Stimulated activated CD4-positive, alpha-beta T cell treated with anti-CD3 and anti-CD28 coated beads, TNF-alpha, amount 100 ng/mL, for 24 hours (primary cell): ENCODE measurements at places on chromosomes 6 and 20.

DNA sequence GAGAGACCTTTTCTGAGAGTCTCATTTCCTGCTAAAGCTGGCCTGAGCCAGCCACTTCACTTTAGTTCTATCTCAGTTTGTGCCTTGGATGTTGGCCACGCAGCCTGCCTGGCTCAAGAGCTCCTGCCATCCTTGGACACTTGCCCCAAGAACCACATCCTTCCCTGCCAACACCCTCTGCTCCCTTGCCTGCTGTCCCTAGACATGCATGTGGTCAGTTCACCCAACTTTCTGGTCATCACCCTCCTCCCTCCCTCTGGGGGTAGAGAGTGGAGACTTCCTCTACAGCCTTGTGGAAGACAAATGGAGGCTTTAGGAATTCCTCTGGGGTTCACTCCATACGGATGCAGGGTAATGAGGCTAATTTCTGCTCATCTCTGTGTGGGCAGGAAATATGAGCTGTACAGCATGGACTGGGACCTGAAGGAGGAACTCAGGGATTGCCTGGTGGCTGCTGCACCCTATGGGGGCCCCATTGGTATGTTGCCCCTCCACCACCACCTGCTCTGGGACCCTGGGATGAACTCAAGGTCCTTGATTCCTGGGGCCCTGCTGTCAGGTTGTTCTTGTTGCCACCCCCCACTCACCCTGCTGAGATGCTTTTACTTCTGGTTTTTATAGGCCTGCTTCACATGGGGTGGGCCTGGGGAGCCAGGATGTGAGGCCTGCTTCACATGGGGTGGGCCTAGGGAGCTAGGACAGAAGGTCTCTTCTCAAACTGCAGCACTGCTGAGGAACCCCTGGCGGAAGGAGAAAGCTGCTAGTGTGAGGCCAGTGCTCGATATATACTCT, 13.8 kb upstream of the PTPRA start:
- DNase-seq, result no peak

DNA sequence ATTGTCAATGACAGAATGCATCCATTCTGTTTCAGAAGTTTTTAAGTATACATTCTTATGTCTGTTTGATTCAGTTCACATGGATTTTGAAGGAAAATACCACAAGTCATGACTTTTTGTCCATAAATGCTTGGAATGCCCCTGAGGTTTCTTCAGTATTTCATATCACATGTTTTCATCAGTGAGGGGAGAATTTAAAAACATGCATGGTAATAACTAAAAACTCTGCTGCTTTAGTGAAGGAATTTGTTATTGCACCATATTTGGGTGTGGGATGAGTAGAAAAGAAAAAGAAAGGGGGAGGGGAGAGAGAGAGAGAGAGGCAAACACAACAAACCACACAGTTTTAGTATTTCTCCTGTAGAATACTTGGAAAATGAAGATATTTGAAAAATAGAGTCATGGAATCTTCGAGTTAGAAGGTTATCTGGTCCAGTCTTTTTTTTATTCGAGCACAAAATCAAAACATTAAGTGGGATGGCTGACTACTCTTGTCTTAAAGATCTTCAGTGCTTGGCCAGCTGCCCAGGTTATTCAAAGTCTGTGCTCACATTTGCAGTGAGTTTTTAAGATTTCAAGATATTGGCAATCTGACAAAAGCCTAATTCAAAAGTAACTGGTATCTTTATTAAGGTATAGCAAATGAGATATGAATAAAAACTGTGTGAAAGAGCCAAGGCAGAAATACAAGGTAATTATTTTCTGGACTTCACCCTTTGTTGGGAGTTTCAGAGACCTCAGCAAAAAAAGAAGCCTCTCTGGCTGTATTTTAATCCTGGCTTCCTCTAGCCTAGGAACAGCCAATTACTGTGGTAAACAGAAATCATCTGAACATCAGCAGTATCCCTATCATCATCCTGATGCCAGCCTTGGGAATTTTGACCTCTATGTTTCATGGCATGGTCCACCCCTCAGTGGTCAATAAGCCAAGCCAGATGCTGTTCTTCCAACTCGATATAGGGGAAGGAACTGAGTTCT, 687.9 kb upstream of the CITED2 start:
- no peak for DNase-seq

GRCh38 chr6:11785415-11785773, 6.8 kb upstream of the ADTRP start:
- peak; percentile 14 for DNase-seq

DNA sequence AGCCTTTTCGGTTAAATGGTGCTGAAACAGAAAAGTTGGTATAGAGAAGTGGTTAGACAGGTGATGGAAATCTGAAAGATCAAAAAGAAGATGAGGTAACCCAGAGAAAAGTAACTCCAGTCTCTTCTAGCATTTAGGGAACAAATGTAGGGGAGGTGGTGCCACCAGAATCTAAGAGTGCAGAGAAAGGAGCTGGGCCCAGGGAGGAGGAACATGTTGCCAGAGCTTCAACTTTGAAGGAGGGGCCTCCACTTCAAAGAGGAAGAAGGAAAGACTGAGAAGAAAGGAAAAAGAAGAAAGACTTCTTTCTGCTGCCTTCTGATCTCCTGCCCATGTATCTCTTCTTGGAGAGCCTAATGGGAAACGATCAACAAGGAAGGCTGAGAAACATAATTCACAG, 23.5 kb upstream of the ATRN start:
- no peak for DNase-seq

GRCh38 chr6:80165143-80165542, 58.7 kb downstream of the BCKDHB start:
- peak; percentile 31 for DNase-seq

DNA sequence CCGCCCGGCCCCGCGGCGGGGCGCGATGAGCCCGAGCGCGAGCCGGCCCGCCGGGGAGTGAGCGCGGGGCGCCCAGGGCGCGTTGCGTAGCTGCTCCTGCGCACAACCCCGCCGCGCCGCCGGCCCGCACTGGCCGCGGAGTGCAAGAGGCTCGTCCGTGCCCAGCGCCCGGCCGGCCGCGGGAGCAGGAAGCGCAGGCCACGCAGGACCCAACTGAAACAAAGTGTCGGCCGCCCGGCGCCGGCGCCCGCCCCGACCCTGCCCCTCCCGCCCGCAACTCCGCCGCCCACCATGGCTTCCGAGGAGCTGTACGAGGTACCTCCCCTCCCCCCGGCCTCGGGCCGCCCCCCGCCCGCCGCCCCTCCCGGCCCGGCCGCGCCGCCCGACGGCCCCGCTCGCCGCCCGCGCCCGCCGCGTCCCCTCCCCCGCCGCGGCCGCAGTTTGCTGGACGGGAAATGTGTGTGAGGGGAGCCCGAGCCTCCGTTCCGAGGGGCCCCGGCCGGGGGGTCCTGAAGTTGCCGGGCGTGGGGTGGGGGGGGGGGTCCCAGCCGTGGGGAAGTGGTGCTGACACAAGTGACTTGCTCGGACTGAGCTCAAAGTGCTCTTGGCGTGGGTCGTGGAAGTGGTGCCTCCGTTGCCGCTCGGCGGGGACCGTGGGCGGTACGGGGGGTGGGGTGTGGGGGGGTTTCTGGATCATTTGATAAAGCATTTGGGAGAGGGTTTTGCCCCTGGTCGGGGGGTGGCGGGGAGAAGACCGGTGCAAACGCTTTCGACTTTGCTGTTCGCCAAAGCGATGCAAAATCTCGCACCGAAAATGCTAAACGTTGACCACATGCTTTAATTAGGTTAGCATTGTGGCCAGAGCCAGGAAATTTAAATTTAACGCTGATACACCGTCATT, 539 bp downstream of the CDYL start:
- DNase-seq, result no peak

GRCh38 chr6:38495922-38496635, 143.7 kb downstream of the BTBD9 start:
- DNase-seq, result no peak

DNA sequence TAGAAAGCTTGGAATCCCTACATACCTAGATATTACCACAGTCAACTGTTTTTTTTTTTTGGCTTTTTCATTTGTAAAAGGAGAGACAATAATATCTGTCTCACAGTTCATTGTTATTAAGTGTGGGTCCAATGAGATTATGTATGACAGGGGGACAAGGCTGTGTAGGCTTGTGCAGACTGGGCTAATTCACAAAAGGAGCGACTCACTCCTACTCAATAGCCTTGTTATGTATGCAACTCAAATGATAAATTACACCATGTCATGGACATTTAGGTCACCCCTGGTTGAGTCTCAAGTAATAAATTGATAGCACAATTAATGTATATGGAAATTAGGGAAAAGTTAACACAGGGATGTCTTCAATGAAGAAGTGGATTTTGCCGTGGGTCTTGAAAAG, 208.2 kb upstream of the MAP3K7 start:
- DNase-seq, result no peak

DNA sequence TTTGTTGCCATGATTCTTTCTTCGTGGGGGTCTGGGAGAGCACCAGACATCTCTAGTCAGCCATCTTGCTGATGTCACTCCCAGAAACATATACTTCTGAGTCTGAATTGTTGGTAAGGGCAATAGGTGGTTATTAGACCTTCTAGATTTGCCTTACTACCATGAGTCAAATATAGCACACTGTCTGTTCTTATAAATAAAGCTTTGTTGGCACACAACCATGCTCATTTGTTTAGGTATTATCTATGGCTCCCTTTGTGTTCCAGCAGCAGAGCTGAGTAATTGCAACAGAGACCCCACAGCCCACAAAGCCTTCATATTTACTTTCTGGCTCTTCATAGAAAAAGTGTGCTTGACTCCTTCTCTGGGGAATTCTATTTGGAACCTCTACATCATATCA, 62.9 kb downstream of the CDH26 start:
- DNase-seq, result no peak

- DNase-seq, result no peak
These were observed 73.7 kb downstream of the VEGFA start for GRCh38 chr6:43843669-43844171.

GRCh38 chr6:145632971-145633370, 102.3 kb downstream of the EPM2A start:
- no peak for DNase-seq

DNA sequence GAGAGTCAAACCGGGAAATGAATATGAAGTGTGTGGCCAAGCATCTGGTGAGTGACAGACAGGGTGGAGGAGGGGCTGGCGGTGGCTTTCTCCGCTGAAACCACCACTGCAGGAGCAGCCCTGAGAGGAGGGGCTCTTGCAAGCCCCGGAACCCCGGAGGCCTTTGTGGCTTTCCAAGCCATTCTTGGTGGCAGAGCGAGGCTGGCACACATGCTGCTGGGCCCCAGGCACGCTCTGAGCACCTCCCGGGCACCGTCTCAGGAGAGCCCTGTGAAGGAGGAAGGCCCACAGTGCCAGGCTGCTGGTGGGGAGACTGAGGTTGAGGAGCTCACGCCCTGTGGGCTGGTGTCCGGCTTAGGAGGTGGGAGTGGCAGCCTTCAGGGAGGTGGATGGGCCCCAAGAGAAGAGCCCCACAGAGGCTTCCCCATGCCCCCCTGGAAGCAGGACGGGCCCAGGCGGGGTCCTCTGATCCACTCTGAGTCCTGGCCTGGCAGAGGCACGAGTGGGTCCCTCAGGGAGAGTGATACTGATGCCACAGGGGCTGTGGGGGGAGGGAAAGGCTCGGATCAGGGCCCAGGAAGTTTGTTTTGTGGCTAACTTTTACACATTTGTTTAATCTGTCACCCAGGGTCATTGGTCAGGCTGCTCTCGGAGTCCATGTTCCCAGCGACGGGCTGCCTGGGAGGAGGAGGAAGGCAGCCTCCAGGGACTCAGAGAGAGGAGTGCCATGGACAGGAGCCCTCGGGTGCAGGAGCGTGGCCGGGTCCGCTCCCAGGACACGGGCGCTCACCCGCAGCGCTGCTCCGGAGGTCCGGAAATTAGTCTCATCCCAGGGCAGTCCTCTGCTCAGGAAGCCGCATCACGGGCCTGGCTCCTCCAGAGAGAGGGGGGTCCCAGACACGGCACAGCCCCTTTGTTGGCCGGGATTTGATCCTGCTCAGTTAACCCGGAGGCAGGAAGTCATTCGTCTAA, 170.7 kb downstream of the ERMARD start:
- DNase-seq, result no peak

GRCh38 chr6:114407426-114408035, 64.7 kb upstream of the HS3ST5 start:
- no peak for DNase-seq

GRCh38 chr20:2761885-2762284, 38.5 kb downstream of the CPXM1 start:
- DNase-seq, result no peak

DNA sequence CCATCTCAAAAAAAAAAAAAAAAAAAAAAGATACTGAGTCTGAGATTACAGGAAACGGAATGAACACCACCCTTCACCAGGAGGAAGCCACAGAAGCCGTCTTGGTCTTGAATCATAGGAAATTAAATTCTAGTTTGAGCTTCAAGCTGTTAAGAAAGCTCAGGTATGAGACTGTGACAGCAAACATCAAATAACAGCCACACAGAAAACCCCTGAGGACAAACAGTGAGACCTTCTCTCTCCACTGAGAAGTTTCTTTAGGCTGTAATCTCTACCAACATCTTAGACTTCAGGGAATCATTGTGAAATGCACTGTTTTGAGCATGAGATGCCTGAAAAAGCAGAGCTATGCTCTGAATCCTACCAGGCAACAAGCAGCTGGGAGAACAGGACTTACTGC, 30.8 kb downstream of the PDE10A start:
- DNase-seq, result no peak

- no peak for DNase-seq
These were observed 15.1 kb downstream of the NDUFAF5 start for GRCh38 chr20:13799974-13800373.

DNA sequence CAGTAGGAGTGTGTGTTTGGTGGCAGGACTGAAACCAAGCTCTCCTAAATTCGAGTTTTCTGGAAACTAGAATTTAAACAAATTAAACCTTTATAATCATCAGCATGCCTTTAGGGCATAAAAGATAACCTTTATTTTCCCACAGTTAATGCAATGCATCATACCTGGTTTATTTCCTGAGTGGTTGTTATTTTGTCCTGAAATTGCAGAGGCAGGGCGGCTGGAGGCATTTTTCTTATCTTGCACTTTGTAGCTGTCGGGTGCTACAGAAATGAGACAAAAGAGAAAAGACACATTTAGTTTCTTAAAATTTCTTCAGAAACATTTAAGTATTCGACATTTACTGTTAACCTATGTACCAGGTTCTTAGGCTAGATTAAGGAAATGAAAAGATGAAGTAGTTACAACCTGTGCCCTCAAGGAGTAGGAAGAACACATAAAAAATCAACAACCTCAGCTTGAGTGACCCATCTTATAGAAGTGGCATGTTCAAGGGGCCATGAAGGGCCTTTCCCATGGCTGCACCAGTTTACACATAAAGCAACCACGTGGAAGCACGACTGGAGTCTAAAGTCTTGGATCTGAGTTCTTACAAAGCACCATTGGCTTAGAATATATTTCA, 128.6 kb downstream of the MAP7 start:
- DNase-seq, result no peak

GRCh38 chr6:92521553-92521952, 897.8 kb downstream of the EPHA7 start:
- no peak for DNase-seq

GRCh38 chr6:153780011-153780410, 259.0 kb upstream of the OPRM1 start:
- DNase-seq, result no peak

- DNase-seq, result no peak
These were observed 24.5 kb upstream of the CD83 start for GRCh38 chr6:14092838-14093789.

- DNase-seq, result no peak
These were observed 177.7 kb downstream of the FARS2 start for GRCh38 chr6:5438922-5439584.
